ENCODE measurements at places on chromosomes 11 and 22.

- DNase-seq = no peak
Measured at GRCh38 chr11:115501893-115502589, 2.2 kb downstream of the CADM1 start.

- DNase-seq = no peak
Measured at GRCh38 chr11:5242208-5242607, 7.4 kb downstream of the HBG1 start.

DNA sequence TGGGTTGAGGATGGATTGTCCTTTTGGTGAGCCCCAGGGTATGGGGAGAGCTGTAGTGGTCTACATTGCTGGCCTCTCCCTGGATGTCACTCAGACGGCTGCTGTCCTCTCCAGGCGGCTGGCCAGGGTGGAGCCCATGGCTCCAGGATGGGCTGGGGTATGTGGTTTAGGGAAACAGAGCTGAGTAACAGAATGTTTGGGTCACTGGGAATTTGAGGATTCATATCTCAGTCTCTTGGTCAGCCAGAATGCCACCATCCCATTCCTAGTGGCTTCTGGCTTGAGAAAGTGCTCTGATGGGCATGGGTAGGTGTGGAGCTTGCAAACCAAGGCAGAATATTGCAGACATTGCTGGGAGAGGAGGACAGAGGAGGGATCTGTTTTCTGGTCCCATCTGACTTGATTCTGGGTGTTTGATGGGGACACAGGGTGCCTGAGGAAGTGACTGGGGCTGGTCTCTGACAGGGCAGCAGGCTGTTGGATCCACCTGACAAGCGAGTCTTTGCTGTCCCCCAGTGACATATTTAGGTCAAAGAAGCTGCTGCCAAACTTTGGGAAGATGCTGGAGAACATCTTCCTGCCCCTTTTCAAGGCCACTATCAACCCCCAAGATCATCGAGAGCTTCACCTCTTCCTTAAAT, 41.4 kb downstream of the AMPD3 start:
- DNase-seq = no peak

DNA sequence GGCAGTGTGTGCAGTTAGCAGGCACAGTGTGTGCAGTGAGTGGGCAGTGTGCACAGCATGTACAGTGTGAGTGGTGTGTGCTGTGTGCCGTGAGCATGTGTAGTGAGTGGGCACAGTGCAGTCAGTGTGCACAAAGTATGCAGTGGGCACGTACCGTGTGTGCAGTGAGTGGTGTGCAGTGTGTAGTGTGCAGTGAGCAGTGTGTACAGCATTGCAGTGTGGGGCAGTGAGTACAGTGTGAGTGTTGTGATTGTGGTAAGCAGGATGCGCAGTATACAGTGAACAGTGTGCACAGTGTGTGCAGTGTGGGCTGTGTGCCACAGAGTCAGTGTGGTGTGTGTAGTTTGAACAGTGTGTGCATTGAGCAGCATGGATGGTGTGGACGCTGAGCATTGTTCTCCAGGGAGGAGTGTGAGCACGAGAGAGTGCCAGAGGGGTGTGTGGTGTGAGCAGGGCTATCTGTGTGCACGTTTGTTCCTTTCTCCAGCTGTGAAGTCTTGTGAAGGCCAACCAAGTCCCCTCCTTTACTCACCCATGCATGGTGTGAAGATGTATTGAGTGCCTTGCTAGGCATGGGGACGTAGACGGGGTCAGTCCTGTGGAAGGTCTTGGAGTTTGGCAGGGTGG, 3.0 kb downstream of the SHANK3 start:
- no peak for DNase-seq

GRCh38 chr11:96329855-96330510, 13.0 kb downstream of the MAML2 start:
- no peak for DNase-seq

- DNase-seq = no peak
Measured at GRCh38 chr22:46442217-46442853, 95.1 kb downstream of the CELSR1 start.

DNA sequence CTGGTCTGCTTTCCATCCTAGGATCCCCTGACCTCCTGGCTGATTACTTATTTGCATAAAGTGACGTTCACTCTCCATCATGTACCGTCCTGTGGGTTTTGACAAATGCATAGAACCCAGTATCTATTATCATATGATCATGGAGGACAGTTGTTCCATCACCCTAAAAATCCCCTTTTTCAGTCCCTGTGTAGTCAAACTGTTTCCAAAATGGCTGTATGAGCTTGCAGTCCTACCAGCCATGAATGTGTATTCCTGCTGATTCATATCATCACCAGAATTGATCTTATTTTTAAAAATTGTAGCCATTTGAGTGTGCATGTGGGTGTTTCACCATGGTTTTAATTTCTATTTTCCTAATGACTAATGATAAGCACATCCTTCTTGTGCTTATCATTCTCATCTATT, 108.8 kb downstream of the MPPED1 start:
- no peak for DNase-seq

GRCh38 chr22:21445437-21446127, 21.6 kb upstream of the TMEM191C start:
- no peak for DNase-seq

- DNase-seq = no peak
Measured at GRCh38 chr22:19912271-19912999, 29.1 kb upstream of the COMT start.

DNA sequence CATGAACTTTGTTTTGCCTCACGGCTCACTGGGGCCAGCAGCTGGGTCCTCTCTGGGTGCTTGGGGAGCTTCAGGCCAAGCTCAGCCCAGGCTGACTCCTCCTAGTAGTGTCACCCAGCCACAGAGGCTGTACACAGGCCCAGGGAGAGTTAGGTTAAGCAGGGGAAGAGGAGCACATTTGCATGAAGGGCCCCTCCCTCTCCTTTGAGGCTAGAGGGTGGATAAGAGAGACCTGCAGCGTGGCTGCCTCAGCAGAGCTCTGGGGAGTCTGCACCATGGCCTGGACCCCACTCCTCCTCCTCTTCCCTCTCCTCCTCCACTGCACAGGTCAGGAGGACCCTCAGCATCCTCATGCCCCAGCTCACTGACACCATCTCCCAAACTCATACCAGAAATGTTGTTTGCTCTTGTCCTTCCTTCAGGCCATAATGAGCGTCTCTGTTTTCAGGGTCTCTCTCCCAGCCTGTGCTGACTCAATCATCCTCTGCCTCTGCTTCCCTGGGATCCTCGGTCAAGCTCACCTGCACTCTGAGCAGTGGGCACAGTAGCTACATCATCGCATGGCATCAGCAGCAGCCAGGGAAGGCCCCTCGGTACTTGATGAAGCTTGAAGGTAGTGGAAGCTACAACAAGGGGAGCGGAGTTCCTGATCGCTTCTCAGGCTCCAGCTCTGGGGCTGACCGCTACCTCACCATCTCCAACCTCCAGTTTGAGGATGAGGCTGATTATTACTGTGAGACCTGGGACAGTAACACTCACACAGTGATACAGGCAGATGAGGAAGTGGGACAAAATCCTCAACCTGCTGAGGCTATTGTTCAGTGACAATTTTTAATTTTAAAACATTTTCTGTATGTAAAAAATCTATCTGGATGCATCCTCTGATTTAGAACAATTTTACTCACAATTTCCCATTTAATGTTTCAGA, 82.4 kb upstream of the VPREB1 start:
- DNase-seq = no peak

GRCh38 chr11:104134745-104135144, 29.2 kb downstream of the PDGFD start:
- no peak for DNase-seq

DNA sequence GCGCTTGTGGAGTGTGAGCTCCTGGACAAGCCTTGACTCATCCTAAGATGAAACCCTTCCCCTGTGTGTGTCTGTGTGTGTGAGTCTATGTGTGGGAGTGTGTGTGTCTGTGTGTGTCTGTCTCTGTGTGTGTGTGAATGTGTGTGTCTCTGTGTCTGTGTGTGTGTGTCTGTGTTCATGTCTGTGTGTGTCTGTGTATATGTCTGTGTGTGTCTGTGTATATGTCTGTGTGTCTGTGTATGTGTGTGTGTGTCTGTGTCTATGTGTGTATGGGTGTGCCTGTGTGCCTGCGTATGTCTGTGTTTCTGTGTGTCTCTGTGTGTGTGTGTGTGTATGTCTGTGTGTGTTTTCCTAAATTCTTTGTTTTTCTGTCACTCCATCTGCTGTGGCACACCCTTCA, 48.7 kb downstream of the RPS6KA4 start:
- DNase-seq = no peak

GRCh38 chr11:134756811-134757540, 344.9 kb upstream of the B3GAT1 start:
- no peak for DNase-seq

GRCh38 chr11:875769-876301, 33.2 kb downstream of the TSPAN4 start:
- DNase-seq = no peak

DNA sequence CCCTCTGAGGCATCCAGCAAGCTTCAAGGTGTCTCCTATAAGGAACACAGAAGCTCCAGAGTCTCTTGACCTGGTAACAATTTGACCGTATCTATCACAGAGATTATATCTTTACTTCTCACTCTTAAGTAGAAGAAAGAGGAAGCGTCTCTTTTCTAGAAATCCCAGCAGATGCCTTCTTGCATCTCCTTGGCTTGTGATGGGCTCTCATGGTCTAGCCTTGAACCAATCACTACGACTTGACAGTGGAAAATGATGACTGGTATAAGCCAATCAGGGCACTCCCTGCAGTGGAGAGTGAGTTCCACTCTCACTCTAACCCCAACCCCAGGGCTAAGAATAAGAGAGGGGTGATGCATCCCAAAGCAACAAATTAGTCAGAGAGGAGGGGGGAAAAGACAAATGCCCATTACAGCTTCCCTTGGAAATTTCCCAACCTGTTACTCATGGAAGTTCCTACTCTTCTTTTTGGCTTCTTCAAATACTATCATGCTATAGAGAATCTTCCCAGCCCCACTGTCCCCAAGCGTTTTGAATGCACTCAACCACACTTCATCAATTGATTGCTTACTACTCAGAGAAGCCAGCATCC, 293.5 kb downstream of the MN1 start:
- no peak for DNase-seq

DNA sequence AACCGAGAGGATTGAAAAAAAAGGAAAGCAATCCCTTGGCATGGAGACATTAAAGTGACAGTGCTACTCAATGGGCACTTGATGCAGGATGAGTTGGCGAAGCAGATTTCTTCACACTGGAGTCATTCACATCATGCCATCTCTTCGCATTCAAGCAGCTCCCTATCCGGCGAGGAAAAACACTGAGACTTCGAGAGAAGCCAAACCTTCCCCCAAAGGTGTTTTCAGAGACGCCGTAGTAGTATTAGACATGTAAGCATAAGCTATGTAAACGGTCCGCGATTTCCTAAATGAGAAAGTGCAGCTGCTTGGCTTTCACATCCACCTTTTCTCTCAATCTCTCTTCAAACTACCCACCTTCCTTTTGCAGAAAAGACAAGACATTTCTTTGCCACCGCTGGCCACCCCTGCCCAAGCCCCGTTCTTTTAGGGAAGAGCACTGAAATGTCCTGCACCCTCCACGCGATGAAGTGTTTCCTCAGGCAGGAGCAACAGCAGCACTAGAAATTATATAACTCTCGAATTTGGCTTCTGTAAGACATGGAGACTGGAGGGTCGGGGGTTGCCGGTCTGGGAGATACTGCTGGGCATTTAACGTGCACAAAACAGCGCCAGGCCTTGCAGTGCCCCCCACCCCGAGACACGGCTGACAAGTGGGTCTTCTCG, at the start of gene DLG2:
TSS of gene DLG2 (minus strand) at position 13 of the 666 bp plus-strand sequence.
- DNase-seq = no peak

GRCh38 chr11:41056892-41057569, 402.4 kb downstream of the LRRC4C start:
- no peak for DNase-seq

GRCh38 chr11:8332196-8332595, 68.5 kb upstream of the LMO1 start:
- DNase-seq = no peak

- DNase-seq = no peak
Measured at GRCh38 chr22:36443198-36443770, 38.2 kb downstream of the TXN2 start.

DNA sequence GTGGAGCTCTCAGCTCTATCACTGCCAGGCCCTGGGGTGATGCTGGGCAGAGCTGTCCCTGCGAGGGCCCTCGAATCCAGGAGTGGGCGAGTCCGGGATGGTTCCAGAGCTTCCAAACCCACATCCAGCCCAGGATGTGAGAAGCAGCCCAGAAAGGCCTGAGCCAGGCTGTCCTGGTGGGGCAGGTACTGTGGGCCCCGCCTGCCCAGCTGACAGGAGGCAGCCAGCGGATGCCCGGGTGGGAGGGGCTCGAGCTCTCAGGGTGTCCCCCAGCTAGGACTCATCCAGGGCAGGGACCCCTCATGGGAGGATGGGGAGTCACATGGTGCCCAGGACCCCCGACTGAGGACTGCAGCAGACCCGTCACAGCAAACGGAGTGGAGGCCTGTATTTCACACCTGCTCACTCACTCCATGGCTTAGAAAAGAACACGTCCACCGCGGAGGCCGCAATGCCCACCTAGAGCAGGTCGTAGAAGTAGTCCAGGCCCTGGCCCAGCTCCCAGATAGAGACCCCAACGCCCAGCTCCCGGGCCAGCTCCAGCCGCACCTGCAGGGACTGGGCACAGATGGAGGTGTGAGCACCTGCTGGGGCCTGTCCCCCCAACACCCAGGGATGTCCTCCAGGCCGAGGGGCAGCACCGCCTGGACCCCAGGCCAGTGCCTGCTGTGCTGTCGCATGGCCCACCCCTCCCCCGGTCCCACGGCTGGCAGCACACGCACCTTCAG, 26.9 kb downstream of the TSPAN4 start:
- DNase-seq = no peak

GRCh38 chr11:19723572-19724342, 11.1 kb downstream of the NAV2 start:
- DNase-seq = no peak

GRCh38 chr22:44890416-44891292, 119.2 kb downstream of the PHF21B start:
- DNase-seq = no peak

DNA sequence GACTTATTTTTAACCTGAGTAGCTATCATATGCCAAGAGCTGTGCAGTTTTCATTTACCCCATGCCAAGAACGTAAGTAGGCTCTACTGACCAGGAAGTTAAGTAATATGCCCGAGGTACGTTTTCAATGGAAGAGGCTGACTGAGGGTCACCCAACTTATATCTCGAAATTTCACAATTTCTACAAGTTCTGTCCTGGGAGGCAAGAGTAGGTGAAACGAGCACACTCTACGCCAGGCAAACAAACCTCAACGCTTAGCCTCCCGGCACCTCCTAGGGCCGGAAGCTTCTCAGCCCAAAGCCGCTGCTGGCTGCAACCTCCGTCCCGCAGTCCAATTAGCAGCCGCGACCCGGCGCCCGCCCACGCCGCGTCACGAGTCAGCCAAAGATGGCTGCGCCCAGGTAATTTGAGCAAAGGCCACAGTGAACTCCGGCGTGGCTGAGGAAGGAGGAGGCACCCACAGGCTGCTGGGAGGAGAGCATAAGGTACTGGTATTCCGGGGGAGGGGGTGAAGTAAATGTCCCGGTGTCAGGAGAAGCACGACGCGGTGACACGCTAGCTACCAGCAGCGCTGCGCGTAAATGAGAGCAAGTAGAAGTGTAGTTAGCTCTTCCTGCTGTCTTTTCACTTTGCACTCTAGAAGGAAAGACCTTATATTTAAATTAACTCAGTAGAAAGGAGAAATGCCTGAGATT, at the start of gene TMEM126A:
TSS of gene TMEM126A (plus strand) at position 364 of the 696 bp plus-strand sequence. CDS start 2,289 bp downstream, outside the sequence.
- peak; percentile 51 for DNase-seq

Data from esophagus squamous epithelium (tissue), 5 donors.